Trophoblast cell (in vitro differentiated cells and primary cell): ENCODE measurements at places on chromosomes 6 and 20.

DNA sequence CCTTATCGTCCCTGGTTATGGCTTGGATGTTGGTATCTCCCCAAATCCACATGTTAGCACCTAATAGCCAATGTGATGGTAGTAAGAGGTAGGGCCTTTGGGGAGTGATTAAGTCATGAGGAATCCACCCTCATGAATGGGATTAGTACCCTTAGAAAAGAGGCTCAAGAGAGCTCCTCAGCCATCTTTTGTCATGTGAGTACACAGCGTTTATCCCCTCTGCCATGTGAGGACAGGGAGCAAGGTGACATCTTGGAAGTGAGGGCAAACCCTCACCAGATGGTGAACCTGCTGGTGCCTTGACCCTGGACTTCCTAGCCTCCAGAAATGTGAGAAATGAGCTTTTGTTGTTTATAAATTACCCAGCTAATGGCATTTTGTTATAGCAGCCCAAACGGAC, 16.1 kb upstream of the SIRPB2 start:
- DNase-seq, result no peak

DNA sequence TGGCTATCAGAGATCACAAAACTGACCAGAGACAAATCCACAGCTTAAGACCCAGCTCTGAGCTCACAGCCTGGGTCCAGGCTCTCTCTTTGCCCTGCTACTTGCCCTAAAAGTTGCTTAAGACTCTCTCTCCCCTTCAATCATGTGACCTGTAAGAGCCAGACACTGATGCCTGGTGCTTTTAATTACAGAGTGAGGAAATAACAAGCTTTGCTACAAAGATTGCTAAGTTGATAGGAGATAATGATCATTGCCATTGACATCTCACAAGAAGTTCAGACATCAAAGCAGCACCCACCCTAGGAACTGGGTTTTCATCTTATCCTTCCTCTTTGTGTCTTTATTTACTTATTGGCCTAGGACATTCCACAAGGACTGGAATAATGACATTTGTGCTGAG, 125.9 kb upstream of the CD93 start:
- no peak for DNase-seq

DNA sequence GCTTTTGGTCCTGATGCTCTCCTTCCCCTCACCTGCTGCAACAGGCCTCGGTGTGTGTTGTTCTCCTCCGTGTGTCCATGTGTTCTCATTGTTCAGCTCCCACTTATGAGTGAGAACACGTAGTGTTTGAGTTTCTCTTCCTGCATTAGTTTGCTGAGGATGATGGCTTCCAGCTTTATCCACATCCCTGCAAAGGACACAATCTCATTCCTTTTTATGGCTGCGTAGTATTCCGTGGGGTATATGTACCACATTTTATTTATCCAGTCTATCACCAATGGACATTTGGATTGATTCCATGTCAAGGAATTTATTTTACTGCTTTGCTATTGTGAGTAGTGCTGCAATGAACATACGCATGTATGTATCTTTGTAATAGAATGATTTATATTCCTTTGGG, 116.9 kb upstream of the SIRPG start:
- no peak for DNase-seq

- DNase-seq, result no peak
Observed at GRCh38 chr20:53826597-53827291, 233.1 kb upstream of the ZNF217 start.

DNA sequence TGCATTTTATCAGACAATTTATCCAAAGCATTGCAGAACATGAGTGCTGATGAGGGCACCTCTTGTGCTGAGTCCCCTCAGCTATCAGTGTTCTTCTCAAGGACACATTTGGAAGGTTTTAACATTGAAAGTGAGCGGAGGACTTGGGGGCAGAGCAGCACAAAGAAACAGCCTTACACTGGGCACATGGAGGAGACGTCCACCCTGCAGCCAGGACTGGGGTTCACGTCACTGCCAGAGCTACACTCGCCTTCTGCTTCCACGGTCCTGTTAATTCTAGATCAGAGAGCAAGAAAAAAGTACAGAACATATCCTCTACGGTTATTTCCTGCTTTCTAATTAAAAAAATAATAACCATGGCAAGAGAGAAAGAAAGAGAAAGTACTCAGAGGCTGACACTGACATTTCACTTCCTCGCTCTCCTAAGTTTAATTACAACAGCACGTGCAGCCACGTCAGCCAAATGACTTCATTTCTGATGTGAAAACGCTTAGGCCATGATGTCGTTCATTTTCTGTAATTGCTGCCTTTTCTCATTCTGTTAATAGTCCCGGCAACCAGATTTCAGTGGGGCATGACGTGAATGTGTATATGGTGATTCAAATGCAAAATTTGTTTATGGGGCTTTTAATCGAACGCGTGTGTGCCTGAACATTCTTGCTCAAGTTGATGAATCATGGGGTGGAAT, 5.1 kb downstream of the PRND start:
- DNase-seq, result peak; percentile 33

DNA sequence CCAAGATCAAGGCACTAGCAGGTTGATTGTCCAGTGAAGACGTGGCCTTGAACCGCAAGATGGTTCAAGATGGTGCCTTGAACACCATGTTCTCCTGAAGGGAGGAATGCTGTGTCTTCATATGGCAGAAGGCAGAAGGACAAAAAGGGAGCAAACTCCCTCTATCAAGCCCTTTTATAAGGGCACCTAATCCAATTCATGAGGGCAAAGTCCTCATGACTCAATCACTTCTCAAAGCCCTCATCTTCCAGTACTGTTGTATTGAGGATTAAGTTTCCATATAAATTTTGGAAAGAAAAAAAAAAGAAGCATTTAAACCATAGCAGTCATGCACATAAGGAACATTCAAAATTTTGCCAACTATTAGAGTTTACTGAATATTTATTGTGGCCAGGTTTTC, 29.9 kb upstream of the TSPYL1 start:
- DNase-seq, result no peak

- no peak for DNase-seq
Observed at GRCh38 chr20:23881371-23881770, 1.8 kb upstream of the CST5 start.

DNA sequence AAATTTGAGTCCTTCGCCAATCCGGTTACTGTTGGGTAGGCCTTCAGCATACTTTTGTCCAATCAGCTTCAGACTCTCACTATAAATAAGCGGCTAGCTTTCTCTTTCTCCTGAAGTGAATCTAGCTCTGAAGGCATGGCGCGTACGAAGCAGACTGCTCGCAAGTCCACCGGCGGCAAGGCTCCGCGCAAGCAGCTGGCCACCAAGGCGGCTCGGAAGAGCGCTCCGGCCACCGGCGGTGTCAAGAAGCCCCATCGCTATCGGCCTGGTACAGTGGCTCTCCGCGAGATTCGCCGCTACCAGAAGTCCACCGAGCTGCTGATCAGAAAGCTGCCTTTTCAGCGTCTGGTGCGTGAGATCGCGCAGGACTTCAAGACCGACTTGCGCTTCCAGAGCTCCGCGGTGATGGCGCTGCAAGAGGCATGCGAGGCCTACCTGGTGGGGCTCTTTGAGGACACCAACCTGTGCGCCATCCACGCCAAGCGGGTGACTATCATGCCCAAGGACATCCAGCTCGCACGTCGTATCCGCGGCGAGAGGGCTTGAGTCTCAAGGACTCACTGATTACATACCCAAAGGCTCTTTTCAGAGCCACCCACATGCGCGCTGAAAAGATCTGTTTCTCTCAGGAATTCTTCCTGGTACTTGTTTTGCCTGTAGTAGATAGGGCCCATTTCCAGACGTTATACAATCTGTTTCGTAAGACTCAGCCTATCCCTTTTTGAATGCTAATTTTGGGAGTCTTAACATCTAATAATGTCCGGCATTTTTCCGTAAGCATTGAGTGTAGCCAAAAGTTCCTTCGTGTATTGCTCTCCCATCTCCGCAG, 102.0 kb downstream of the OR2B2 start:
- peak; percentile 96 for DNase-seq

DNA sequence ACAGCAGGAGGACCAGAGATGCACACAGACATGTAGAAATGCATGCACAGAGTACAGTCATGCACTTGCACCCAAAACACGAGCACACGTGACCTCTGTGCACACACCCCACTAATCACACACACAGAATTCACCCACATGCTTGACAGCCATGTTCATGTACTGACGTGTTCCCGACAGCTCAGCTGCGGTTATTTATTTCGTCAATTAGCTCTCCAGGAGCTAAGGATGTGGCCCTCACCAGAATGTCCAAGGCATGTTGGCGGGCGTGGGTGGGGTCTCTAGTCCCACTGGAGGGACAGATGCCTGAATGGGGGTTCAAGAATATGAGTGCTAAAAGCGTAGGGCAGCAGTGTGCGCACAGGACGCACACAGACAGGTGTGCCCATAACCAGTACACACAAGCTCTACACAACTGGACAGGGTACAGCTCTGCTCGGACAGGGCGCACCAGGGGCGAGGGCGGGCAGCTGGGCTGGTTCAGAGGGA, 571 bp upstream of the PRPF6 start:
- no peak for DNase-seq

- DNase-seq, result no peak
Observed at GRCh38 chr6:137976430-137976829, 109.4 kb downstream of the TNFAIP3 start.

- DNase-seq, result no peak
Observed at GRCh38 chr20:18223409-18223808, 64.9 kb upstream of the ZNF133 start.

DNA sequence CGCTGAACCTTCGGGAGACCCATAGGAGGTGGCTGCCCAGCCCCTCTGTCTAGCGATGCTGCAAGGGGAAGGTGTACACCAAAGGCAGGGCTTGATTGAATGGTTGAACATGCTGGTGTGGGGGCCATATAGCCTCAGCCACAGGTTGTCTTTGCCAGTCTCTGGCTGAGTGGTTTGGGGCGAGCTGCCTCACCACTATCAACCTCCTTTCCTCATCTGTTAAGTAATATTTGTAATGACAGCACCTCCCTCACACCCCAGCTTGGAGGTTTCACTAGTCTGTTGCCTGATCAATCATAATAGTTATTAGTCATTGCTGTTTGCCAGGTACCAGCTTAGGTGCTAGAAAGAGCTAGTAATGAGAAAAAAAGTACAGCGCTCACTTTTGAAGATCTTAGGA, 11.8 kb upstream of the ZNF831 start:
- no peak for DNase-seq

DNA sequence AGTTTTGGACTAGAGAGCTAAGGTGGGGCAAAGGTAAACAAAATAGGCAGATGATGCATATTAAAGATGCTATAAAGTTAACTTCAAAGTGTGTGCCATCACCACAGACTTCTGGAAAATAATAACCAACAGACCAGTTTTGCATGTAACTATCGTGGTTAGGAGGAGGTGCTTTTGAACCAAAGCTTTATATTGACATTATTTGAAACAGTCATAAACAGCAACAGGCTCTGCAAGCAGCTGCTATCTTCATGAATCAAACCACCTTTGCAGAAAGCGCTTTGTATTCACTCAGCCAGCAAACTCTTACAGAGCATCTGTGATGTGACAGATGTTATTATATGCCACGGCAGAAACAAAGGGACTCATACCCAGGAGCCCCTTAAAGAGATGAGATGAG, 81.9 kb downstream of the CRYBG1 start:
- DNase-seq, result no peak

DNA sequence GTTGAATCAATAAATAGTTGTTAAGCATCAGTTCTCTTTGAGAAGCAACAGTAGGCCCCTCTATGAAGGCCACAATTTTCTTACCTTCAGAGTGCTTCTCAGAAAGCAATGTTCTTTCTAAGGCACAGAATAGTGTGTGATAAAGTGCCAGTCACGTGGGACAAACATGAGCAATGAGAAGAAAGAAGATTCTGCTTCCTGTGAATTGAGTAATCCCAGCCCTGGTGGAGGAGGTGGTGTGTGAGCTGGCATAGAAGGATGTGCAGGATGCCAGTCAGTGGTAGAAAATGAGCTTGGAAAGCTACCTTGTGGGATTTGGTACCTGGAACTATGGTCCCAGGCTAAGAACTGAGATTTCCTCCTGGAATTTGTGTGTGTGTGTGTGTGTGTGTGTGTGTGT, 21.7 kb downstream of the KIZ start:
- DNase-seq, result no peak

DNA sequence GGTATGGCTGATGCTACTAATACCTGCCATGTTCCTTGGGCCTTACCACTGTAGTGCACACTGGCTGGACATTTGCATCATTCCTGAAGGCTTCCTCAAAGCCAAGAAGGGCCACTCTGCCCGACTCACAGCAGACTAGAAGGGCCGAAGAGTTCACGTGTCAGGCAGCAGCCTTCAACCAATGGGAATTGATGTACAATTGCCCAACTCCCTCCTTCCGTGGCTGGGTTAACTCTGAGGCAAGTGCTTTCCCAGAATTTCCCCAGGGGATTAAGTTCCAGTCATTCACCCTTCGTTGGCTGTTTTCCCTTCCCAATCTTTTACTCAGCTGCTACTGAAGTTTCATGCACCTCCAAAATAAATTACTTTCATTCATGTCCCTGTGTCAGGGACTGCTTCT, 29.8 kb downstream of the PSMB9 start:
- peak; percentile 23 for DNase-seq

GRCh38 chr20:755941-756340, 12.4 kb downstream of the SLC52A3 start:
- DNase-seq, result no peak

- DNase-seq, result no peak
Observed at GRCh38 chr20:13102237-13102636, 93.5 kb downstream of the SPTLC3 start.

DNA sequence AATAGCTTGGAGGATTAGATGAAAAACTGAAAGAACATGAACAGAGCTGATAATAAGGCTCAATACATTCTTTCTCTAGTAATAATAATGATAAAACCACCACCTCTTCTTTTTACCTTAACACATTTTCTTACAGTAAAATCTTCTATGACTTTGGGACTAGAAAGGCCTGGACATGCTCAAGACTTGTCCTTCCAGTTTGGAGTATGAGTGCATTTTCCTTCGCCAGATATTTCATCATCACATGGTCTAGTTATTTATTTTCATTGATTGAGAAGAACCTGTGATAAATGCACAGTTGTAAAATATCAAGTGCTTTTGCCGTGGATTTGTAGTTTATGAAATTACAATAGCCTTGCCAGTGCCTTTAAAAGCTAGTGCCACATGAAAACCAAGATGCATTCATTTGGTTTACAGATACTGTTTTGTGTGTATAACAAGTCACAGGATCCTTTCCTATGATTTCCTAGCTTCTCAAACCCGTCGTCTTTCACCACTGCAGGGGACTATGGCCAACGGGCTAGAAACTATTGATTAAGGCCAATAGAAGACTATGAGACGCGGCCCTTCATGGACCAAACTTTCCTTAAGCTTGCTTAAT, 200.2 kb upstream of the ZNF217 start:
- peak; percentile 73 for DNase-seq

- DNase-seq, result no peak
Observed at GRCh38 chr20:52087471-52087870, 104.1 kb downstream of the ZFP64 start.

GRCh38 chr20:6685181-6685582, 82.3 kb upstream of the BMP2 start:
- DNase-seq, result no peak

DNA sequence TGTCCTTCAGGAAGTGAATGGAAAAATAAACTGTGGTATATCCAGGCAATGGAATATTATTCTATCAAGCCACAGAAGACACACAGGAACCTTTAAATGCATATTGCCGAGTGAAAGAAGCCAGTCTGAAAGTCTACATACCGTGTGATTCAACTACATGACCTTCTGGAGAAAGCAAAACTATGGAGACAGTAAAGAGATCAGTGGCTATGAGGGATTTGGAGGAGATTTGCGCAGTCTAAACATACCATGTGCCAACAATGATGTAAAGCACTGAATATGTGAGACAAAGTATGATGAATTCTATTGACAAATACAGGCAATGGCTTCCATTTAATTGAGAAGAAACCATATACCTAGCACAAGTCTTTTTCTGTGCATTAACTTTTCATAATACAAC, 518.3 kb upstream of the ZNF337 start:
- DNase-seq, result no peak

GRCh38 chr6:111837641-111838500, 35.4 kb downstream of the FYN start:
- no peak for DNase-seq
